Stimulated activated naive CD8-positive, alpha-beta T cell treated with anti-CD3 and anti-CD28 coated beads, Interleukin-15, amount 100 ng/mL, for 72 hours (primary cell): ENCODE measurements at places on chromosomes 6 and 20.

- no peak for DNase-seq
These were observed 27.3 kb downstream of the MAPK14 start for GRCh38 chr6:36054956-36055355.

GRCh38 chr20:8935878-8936277 is 133.0 kb upstream of the PLCB4 start:
- DNase-seq = no peak

GRCh38 chr6:38612143-38612965 is 27.4 kb downstream of the BTBD9 start:
- DNase-seq = no peak

DNA sequence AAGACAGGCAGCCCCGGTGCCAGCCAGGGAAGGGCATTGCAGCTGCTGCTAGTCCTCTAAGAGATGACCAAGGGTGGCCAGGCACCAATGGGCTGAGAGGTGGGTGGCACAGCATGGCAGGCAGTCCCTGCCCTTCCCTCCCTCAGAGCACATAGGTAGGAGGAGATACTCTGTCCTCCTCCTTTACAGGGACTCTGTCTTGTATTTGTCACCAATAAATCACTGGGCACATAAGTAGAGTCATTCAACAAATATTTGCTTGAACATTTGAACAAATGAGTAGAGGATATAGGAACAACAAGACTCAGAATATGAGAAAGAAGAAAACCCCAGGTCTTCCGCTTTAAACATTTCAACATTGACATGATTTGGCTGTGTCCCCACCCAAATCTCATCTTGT is 69.4 kb upstream of the CLDN20 start:
- no peak for DNase-seq

- DNase-seq = no peak
These were observed 1.7 kb downstream of the DIDO1 start for GRCh38 chr20:62924442-62925075.

DNA sequence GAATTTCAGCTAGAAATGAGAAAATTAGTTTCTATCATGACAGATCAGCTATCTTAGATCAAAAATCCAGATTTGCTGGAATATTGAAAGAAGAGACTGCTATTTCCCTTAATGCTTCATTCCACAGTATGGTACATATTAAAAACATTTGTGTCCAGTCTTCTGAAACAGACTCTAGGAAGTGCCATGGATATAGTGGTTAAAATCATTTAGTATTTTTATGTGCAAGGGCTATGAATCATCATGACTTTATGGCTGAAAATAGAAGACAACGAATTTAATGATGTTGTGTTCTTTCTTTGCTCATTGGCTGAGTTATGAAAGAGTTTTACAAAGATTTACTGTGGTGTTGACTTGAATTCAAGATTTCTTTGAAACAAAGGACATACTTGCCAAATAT is 146.6 kb downstream of the ANKRD60 start:
- no peak for DNase-seq

GRCh38 chr6:144500892-144501291 is 215.8 kb downstream of the UTRN start:
- no peak for DNase-seq

- DNase-seq = no peak
These were observed 568.6 kb downstream of the HAO1 start for GRCh38 chr20:7371518-7372163.

DNA sequence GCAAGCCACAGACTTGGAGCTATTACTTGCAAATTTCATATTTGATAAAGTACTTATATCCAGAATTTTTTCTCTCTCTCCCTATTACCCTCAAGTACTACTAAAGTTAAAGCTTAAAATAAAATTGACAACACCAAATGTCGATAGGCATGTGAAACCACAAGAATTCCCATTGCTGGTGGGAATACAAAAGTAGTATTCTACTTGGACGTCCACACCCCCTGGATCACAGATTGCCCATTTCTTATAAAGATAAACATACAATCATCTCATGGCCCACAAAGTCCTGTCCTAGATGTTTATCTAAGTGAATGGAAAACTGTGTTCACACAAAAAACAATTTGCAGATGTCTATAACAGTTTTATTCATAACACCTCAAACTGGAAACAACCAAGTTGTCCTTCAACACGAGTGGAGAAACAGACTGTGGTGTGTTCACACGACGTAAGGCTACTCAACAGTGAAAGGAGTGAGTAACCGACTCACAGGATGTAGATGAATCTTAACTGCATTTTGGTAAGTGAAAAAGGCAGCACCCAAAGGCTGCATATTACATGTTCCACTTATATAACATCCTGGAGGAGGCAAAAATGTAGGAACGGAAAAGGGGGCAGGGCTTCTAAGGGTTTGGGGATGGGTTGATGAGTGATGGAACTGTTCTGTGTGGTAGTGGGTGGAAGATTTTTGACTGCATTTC is 297.4 kb downstream of the THBS2 start:
- no peak for DNase-seq

DNA sequence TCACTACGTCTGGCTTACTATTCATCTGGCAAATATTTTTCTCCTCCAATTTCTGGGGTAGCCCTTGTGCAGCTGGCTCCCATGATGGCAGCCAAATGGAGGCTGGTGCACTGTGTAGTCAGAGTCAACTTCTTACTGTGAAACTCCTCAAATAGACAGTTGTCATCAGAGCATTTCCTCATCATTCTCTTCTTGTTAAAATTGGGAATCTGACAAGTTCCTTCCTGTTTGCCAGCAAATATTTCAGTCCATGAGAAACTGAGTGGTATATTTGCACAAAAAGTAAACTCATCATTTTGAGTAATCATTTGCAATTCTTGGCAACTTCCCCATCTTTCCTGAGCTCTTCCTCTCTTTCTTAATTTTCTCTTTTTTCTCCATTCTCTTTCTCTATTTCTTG is 394.9 kb upstream of the RGS17 start:
- no peak for DNase-seq

- no peak for DNase-seq
These were observed 84.6 kb upstream of the JAG1 start for GRCh38 chr20:10758446-10758845.

GRCh38 chr6:109055771-109056235 is 38.8 kb downstream of the SESN1 start:
- no peak for DNase-seq

DNA sequence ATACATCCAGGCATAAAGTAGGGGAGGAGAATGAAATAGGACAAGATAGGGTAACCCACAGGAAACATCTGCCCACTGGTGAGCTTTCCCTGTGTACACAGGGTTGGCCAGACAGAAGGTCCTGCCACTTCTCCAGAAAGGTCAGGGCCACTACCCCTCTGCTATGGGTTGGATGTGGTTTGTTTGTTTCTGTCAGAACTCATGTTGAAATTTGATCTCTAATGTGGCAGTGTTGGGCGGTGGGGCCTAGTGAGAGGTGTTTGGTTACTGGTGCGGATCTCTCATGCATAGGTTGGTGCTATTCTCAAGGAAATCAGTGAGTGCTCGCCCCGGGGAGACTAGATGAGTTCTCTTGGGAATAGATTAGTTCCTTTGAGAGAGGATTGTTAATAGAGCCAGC is 15.6 kb upstream of the MAS1 start:
- no peak for DNase-seq

DNA sequence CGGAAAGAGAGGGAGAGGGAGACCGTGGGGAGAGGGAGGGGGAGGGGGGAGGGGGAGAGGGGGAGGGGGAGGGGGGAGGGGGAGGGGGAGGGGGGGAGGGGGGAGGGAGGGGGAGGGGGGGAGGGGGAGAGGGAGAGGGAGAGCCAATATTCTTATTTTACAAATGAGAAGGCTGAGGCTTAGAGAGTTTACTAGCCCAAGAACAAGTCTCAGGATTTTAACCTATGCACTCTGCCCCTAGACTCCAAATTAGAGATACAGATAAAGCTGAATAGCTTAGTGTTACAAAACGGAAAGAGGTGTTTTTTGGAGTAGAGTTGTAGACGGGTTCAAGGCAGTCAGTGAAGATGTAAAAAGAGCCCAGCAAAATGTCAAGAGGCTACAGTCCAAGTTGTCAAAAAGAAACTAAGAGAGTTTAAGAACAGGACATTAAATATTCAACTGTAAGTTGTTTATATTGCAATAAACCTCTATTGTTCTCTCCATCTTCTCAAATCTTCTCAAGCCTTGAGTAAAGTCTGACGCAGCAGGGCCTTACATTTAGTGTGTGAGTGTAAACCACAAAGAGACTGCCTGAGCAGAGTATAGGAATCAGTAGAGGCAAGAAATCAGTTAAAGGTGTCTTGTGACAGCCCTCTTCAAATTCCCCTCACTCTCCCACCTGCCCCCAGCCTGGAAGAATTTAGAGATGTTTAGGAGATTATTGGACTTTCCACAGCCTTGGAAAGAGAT is 34.9 kb upstream of the AKIRIN2 start:
- DNase-seq = no peak

DNA sequence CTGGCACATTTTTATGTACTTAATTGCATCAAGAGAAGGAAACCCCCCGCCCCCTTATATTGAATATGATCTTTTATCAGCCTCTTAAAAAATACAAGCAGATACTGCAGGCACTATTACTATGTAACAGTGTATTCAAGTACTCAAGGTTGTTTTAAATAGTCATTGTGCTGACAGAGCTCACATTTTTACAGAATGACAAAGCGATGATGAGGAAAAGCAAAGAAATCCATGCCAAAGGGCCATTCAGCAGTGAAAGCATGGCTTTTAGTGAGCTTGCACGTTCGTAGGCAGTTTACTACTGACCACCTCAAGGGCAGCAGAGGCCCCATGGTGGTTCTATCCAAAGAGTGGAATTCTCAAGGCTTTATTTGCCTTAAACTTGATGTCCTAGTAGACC is 146.8 kb downstream of the RPS12 start:
- DNase-seq = no peak

GRCh38 chr6:111105578-111105977 is 18.3 kb downstream of the SLC16A10 start:
- peak; percentile 43 for DNase-seq

DNA sequence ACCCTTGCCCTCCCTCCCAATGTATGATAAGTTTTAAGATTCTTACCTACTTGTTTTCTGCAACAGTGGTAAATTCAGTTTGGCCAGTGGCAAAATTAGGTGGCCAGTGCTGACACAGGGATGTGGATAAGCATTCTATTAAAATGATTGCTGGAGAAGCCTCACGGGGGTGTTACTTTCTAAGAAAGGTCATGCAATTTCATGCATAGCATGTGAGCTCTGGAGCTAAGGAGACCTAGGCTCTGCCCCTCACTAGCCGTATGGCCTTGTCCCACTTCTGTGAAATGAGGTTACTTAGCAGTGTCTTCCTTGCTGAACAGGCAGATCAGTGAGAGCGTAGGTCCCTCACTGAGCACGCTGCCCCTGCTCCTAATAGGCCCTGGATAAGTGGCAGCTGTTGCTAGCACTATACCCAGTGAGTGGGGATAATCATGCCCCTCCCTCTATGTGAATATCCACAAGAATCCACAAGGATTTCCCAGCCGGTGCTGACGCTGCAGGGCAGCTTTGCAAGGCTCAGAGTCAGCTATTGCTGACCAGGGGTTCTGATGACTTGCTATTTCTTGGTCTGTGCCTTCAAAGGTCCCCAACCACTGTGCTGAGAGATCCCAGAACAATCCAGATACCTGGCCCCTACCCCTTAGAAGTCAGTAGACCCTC is 86.5 kb upstream of the MRPS10 start:
- no peak for DNase-seq

DNA sequence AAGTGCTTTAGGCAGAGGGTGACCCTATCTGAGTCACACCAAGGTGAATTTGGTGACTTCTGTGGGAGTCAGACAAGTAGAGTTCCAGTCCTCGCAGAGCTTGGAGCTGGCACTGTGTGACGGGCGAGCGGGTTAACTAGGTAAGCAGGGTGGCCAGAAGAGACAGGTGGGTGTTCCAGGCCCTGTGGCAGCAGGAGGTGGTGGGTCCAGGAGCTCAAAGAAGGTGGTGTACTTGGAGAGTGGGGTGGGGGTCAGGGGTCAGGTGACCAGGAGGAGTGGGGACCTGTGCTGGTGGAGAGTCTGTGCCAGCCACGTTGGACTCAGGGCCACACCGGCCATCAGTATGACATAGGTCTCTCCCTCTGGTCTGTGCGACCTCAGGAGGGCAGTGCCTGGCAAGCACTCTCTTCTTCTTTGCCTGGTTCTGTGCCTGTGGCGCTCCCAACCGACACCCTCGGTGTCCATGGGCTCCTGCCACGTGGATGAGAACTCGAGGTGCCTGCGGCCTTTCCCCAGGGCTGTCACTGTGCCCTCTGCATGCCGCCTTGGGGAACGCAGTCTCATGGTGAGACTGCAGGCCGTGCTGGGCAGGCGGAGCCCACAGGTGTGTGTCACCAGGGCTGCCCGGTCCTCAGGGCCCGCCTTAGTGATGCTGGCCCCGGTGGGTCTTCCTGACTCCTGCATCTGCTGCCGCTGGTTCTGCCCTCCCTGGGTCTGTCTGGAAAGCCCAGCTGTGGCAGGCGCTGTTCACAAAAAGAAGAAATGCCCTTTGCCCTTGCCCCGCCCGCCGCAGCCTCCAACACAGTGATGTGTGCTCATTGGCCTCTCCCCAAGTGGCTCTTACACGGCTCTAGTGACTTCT is 1.6 kb downstream of the MRGBP start:
- no peak for DNase-seq

DNA sequence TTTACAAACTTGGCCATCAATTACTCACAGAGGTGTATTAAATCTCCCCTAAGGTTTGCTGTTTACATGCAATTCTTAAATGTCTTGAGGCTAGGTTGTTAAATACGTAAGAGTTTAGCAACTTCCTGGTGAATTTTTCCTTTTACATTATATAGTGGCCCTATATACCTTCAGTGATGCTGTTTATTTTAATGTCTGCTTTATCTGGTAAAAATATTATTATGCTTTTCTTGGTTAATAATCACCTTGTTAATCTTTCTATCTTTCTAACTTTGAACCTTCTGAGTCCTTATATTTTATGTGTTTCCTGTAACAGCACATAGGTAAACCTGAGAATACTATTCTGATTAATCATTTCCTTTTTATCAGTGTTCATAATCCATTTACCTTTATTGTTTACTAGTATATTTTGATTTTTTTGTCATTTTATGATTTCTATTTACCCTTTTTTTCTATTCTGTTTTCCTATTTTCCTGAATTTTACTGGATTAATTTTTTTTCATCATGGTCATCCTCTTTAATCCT is 57.9 kb downstream of the TP53INP2 start:
- no peak for DNase-seq

GRCh38 chr6:119162134-119162775 is 83.8 kb upstream of the FAM184A start:
- DNase-seq = no peak

- DNase-seq = no peak
These were observed 88.6 kb upstream of the NEDD9 start for GRCh38 chr6:11320914-11321597.

GRCh38 chr6:88920774-88921733 is 42.4 kb downstream of the RNGTT start:
- DNase-seq = no peak

GRCh38 chr6:147738099-147738498 is 229.6 kb downstream of the SAMD5 start:
- no peak for DNase-seq
